ENCODE measurements at places on chromosomes 16 and 17.

- no peak for DNase-seq
Measured at GRCh38 chr17:9402590-9403199, 172.9 kb downstream of the STX8 start.

- peak; percentile 20 for DNase-seq
Measured at GRCh38 chr17:81523402-81524038, 4.7 kb upstream of the FSCN2 start.

- DNase-seq, result no peak
Measured at GRCh38 chr16:14523632-14524031, 106.4 kb downstream of the PARN start.

- no peak for DNase-seq
Measured at GRCh38 chr17:77526259-77526711, 385.5 kb downstream of the SEC14L1 start.

DNA sequence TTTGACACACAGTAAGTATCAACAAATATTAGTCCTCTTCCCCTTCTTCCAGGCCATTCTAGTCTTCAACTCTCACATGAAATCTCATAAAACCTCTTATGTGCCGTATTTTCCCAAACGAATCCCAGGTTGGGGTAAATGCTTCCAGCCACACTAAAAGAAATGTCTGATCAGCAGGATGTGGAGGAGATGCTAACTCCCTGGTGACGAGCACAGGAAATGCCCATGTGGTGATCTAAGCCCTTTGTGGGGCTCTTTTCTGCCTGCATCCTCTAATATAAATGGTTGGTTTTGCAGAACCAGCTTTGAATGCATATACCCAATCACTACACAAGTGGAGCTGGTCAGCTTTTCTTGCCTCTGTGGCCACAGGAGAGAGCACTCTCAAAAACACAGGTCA, 498.2 kb upstream of the ERCC4 start:
- DNase-seq, result no peak

DNA sequence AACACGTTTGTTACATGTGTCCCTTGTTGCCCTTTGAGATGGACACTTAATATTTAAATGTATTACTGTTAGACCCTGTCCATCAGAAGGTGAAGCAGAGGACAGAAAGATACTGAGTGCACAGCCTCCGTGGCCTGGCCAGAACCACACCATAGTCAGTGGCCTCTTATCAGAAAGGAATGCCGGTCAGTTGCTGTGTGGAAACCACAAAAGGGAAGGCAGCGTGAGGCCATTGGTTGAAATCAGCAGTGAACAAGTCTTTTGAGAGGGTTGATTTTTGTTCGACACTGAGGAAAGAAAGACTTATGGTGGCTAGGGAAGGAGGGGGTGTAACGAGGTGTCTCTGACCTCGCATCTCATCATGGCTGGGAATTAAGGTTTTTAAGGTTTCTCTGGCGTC, 85.4 kb upstream of the CLEC18A start:
- no peak for DNase-seq

GRCh38 chr17:40553694-40554534, 11.4 kb downstream of the CCR7 start:
- DNase-seq, result no peak

DNA sequence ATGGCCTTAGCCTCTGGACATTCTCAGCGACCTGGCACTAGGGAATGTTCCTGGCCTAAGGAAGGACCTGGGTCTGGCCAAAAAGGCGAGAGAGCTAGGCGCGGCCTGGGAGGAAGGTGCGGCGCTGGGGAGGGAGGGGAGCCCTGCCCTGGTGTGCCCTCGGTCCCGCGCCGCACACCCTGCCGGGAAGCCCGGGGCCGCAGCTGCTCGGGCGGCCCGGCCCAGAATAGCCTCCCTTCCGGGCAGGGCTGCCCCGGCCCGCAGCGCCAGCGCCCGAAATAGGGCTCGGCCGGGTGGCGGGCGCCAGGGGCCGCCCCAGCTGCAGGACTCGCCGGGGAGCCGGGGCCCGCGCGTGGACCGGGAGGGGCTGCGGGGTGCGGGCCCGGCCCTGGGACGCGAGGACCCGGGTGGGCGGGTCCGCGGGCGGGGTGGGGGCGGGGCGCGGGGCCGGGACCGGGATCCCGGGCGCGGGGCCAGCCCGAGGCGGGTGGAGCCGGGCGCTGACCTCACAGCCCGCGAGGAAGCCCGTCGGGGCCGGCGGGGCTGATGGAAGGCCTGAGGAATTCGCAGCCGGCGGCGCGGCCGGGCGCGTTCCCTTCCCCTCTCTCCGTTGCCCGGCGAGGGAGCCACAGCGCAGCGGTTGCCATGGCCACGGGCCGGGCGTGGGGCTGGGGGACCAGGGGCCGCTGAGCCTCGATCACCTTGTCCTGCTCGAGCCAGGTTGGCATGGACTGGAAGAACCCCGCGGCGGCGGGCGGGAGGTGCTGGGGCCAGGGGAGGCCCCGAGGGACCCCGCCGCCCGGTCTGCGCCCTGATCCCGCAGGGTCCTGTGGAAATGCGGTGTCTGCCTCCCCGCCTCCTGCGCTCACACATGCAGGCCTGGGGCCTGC, 18.1 kb downstream of the SOCS3 start:
- DNase-seq, result no peak

- no peak for DNase-seq
Measured at GRCh38 chr17:10229181-10229580, 30.8 kb upstream of the GAS7 start.

DNA sequence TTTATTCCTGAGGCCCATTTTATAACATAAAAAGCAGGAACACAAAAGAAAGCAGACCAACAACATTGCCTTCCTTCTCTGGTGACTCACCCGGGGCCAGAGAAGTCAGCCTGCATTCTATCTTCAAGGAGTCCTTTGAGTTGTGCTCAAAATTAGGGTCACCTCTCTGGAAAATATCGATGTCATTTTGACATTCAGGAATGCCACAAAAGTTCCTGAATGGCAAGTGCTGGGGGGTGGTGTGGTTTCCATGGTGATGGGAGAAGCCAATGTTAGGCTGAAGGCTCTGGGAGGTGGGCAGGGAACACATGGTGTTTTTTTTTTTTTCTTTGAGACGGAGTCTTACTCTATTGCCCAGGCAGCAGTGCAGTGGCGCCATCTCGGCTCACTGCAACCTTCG, 159.6 kb downstream of the HAPSTR1 start:
- no peak for DNase-seq

GRCh38 chr16:78184238-78185183, 85.1 kb downstream of the WWOX start:
- DNase-seq, result no peak

GRCh38 chr16:56520251-56520577, 390 bp upstream of the BBS2 start:
- no peak for DNase-seq

GRCh38 chr16:53737552-53737951, 33.6 kb downstream of the FTO start:
- no peak for DNase-seq

- no peak for DNase-seq
Measured at GRCh38 chr17:42372142-42372541, 16.1 kb downstream of the STAT3 start.

DNA sequence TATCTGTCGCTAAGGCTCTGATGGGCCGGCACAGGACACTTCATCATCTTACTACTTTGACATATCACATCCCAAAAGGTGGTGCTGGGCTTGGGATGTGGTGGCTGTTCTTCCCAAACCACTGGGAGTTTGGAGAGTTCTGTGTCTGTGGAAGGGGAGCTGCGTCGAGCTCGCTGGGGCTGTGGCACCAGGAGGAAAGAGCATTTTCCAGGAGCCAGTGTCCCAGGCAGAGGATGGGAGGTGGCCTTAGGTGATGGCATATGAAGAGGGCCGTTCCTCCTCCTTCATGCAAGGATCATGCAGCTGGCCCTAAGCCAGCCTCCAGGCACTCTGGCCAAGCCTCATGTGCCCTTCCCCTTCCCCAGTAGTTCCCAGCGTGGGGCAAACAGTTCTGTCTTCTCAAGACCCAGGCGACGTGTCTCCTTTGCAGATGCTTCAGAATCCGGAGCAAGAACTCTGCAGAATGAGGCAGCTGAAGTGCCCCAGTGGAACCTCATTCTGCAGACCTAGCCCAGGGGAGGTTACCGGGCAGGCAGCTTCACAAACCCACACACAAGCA, 89.4 kb upstream of the TNRC6C start:
- DNase-seq, result no peak

GRCh38 chr17:50544516-50544915, 2.5 kb upstream of the SPATA20 start:
- no peak for DNase-seq

- no peak for DNase-seq
Measured at GRCh38 chr17:47119746-47120520, 69.2 kb downstream of the CDC27 start.

- no peak for DNase-seq
Measured at GRCh38 chr16:65274566-65274965, 152.7 kb upstream of the CDH11 start.

DNA sequence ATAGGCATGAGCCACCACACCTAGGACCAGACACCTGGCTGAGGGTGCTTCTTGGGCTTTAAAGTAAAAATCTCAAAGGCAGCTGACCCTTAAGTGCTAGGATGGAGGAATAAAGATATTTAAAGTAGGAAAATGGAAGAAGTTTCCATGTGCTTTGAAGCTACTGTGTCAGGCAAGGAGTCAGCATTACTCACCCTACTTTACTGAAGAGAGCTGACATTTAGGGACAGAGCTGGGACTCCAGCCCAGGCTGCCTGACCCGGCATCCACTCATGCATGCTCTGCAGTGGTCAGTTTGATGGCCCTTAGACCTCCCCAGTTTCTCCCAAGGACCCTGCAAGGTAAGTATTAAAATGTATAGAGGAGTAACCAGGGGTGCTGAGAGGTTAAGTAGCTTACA, 124.7 kb upstream of the PLCG2 start:
- DNase-seq, result no peak

GRCh38 chr17:8806253-8806925, 7.2 kb upstream of the MFSD6L start:
- DNase-seq, result no peak

GRCh38 chr17:65694601-65695000, 133.2 kb upstream of the AXIN2 start:
- no peak for DNase-seq

DNA sequence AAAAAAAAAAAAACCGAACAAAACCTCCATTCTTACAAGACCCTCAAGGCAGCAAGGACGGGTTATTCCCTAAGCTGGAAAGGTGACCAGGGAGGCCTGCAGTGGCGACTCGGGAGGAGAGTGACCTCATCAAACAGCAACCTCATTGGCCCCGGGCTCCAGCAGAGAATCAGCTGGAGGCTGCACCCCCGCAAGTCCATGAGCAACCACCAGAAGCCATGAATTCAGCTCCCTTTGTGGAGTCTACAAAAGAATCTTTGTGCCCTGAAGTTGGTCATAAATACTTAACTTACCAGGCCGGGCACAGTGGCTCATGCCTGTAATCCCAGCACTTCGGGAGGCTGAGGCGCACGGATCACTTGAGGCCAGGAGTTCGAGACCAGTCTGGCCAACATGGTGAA, 80.9 kb upstream of the CREBBP start:
- DNase-seq, result no peak

DNA sequence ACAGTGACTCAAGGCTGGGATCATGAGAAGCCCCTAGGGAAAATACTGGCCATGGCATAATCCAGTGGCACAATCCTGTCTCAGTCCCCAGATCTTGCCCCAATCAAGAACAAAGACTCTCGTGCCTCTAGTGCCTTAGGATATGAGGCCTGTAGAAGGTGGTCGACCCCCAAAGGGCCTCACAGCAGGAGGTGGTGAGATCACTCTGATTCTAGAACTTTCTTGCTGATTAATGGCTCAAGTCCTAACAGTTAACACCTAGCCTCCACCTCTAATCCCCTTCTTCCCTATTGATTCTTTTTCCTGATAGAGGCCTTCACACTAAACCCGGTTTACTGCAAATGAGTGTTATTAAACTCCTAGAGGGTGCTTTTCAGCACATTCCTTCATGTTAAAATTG, 176.8 kb downstream of the CCDC182 start:
- DNase-seq, result no peak

DNA sequence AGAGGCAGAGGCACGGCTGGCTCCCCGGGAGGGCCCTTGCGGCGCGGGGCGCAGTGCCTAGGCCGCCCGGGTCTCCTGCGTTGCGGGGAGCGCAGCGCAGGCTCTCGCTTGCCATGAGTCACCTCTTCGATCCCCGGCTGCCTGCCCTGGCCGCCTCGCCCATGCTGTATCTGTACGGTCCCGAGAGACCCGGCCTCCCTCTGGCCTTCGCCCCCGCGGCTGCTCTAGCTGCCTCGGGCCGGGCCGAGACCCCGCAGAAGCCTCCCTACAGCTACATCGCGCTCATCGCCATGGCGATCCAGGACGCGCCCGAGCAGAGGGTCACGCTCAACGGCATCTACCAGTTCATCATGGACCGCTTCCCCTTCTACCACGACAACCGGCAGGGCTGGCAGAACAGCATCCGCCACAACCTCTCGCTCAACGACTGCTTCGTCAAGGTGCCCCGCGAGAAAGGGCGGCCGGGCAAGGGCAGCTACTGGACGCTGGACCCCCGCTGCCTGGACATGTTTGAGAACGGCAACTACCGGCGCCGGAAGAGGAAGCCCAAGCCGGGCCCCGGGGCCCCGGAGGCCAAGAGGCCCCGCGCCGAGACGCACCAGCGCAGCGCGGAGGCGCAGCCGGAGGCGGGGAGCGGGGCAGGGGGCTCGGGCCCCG, 390 bp downstream of the FOXL1 start:
- DNase-seq, result no peak

- DNase-seq, result no peak
Measured at GRCh38 chr16:48947371-48947713, 334.3 kb downstream of the CBLN1 start.

- no peak for DNase-seq
Measured at GRCh38 chr16:30095166-30096078, 591 bp downstream of the YPEL3 start.

DNA sequence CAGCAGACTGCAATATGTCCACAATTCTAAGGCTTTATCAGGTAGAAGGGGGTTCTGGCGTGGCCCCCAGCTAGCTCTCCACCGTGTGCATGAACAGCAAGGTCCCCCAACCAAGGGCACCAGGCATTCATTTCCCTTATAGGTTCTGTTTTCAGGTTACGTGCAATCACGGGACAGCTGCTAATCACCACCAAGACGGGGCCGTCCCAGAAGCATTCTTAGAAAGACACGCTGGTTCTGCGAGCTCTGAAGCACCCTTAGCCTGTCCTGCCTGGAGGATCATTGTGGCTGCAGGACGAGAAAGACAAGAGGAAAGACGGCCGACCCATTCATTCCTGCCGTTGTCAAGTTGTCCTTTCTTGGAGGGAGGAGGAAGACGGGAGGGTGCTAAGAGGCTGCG, 302.9 kb downstream of the SOX9 start:
- no peak for DNase-seq

GRCh38 chr16:2209258-2210008, 1.2 kb downstream of the BRICD5 start:
- DNase-seq, result no peak

- no peak for DNase-seq
Measured at GRCh38 chr16:85773044-85773443, 22.1 kb upstream of the C16orf74 start.

- DNase-seq, result no peak
Measured at GRCh38 chr17:81895400-81895799, 3.9 kb downstream of the ANAPC11 start.
